ENCODE measurements at places on chromosomes 16 and 17. TPM values are rescaled to one million over a fixed set of nuclear protein-coding genes. Genes with fewer than 3 reads are reported as not detected.
A peak's percentile ranks its signal among the peaks of the same experiment; 100 is the strongest.

RHBDL1 gene
- 1.6 TPM for polyA plus RNA-seq

NXN gene
- 37.8 TPM for polyA plus RNA-seq

FSCN2 gene
- polyA plus RNA-seq = 2.5 TPM

CPHXL2 gene
- not detected for polyA plus RNA-seq

PFN1 gene
- polyA plus RNA-seq = 401 TPM

GRCh38 chr17:76553178-76553908 lies 13.5 kb downstream of the PRCD start:
- DNase-seq = no peak

- DNase-seq = no peak
Measured at GRCh38 chr17:35368081-35368830, 5.2 kb downstream of the SLFN11 start.

DNA sequence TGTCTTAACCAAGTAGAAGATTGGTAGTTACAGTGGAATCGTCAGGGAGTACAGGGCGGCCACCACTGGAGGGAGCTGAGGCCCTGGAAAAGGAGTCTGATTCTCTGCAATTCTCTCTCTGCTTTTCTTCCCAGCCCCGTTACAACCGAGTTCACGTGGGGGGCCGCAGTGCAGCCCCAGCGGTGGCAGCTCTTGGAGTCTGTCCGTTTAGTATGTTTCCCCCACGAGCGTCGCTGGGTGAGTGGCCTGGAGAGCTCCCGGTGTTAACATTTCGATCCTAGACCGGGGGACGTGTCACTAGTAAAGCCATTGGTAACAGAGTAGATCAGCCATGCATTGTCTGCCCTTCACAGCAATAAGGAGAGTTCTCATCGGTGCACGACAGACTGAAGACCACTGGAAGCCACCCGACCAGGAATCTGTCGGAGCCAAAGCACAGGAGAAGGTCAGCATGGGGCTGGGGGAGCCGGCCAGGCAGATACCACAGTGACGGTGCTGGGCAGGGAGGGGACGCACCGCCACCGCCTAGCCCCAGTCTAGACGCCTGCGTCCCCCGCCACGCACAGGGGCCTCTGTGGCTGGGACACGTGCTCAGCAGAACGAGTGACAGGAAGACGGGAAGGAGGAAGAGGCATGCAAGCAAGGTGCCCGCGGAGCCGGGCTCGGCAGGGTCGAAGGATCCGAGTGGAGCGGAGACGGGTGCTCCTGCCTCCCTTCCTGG lies 15.7 kb downstream of the SLC16A3 start:
- DNase-seq = no peak

GRCh38 chr17:21376759-21377690 lies 868 bp downstream of the KCNJ12 start:
- no peak for DNase-seq

FOXN1 gene
- polyA plus RNA-seq = 0.69 TPM

DNA sequence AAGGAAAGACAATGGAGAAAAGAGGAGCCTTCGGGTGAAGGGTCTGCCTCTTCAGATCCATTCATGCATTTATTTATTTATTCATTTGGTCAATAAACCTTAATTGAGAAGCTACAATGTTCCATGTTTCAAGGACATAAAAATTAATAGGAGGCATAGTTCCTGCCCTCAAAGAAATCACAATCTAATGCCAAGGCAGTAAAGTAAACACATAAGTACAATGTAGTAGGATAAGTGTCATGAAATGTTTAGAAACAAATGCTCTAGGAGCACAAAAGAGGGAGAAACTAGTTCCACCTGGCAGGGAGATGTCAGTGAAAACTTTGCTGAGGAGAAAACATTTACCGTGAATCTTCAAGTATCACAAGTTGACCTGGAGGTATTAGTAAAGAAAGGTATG lies 103.5 kb upstream of the NOG start:
- no peak for DNase-seq

GRCh38 chr17:2063261-2064146 lies 8.6 kb downstream of the HIC1 start:
- DNase-seq = no peak

DNA sequence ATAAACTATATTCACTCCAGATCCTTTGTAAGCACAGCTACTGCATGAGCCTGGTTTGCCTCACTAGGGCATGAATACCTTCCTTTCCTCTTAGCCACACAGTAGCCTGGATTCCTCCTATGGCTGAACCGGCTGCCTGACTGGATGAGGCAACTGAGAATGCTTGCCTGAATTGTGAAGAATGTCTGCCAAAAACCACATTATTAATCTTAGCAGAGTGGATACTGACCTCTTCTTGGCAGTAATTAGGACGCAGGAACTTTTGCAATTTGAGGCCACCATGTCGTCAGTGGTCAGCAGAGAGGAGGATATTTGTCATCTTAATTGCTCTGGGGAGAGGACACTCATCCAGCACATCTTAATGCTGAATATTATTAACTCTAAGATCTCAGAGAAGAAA lies 651.8 kb upstream of the GOT2 start:
- DNase-seq = peak; percentile 54

DNA sequence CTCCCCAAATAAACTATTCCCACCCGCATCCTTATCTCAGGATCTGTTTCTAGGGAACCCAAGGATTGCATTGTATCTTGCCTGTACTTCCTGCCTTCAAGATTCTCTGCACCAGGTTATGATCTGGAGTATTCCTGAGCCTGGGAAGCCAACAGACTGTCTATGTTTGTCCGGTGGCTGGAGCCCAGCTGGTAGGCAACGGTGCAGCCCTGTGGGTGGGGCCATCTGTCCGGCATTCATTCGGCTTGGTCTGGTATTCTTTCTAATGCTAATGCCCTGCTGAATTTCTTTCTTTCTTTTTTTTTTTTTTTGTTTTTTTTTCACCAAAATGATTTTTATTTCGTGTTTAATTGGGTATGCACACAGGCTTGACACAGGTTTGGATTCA lies 20.7 kb upstream of the TVP23A start:
- no peak for DNase-seq

DNA sequence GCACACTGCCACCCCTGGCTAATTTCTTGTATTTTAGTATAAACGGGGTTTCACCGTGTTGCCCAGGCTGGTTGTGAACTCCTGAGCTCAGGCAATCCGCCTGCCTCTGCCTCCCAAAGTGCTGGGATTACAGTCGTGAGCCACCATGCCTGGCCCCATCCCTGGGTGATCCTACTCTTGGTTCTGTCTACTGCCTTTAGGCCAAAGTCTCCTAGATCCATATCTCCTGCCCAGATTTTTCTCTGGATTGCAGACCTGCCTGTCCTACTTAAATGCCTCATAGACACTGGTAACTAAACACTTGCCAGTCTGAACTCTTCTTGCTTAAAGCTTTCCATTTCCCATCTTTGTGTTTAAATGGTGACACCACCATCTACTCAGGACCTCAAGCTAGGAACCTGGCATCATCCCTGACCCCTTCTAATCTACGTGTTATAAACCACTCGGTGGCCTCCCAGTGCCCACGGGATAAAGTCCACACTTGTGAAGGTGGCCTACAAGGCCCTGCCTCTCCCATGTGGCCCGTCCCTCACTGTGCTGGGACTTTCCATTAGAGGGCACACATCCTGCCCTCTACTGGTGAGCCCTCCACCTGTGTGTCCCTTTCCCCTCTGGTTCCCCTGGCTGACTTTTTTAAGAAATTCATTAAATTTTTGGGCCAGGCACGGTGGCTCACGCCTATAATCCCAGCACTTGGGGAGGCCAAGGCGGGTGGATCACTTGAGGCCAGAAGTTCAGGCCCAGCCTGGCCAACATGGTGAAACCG lies 51.1 kb downstream of the USP43 start:
- no peak for DNase-seq

DNA sequence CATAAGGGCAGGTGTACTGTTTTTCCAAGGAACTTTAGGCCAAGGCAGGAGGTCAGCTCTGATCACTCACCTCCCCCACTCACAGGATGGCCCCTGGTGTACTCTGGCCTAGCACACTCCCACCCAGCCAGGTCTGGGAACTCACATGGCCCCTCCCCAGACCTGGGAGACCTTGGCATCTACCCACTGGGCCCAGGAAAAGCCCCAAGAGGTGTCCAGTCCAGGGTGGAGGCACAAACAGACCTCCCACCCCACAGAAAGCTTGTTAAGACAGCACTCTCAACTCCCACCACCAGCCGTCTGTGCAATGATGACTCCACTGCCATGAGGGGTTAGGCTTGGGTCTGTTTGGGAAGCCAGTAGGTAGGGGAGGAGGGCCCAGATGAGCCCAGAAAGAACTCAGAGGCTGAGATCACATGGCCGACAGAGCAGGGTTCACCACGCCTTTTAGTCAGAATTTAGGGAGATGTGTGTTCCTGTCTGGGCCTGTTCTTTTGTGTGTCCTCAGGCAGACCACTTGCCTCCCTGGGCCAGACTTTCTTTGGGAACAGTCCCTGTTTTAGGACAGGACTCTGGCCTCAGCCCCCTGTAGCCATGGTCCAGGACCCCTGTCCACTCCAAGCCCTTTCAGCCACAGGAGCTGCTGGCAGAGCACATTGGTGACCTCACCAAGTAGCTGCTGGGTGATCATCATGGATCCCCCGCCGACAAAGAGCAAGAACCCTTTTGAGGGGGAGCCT lies 12.1 kb upstream of the CBFB start:
- DNase-seq = no peak

TEX14 gene
- polyA plus RNA-seq = 0.63 TPM

HOXB1 gene
- 1.0 TPM for polyA plus RNA-seq

DNA sequence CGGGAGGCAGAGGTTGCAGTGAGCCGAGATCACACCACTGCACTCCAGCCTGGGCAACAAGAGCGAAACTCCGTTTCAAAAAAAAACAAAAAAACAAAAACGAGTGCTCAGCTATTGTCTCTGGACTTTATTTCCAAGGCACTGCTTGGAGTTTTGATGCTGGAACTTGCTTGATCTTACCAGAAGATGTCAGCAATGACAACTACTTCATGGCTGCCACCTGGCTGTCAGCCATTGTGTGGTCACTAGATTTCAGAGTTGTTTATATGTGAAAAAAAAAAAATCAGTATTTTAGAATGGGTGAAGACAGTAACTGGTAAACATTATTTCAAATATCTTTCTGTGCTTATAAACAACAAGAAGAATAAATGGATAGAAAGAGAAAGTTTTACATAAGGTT lies 26.3 kb upstream of the OR4D1 start:
- peak; percentile 1 for DNase-seq

DNA sequence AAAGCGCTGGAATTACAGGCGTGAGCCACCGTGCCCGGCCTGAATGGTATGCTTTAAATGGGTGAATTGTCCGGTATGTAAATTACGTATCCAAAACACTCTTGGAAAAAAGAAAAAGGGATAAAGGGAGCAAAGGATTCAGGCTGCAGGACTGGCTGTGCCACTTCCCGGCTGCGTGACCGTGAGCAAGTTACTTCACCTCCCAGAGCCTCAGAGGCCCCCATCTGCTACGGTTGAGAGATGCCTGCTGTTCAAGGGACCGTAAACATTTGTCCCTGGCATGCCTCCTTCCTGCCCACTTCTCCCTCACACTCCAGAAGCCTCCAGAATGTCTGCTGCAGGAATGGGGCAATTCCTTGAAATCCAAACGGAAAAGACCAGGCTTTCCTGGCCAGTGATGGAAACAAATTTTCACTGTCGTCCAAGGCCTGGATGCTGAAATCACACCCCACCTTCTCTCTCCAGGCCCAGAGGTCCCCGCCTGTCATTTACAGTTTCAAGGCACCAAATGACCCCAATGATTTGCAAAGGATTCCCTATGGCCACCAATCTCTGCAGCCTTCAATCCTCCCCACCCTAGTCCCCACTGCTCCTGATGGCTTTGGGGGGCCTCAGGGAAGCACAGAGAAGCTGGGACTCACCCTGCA lies 22.9 kb upstream of the LITAF start:
- DNase-seq = no peak

CCL4L2 gene
- polyA plus RNA-seq = 0.84 TPM

TMEM238L gene
- 3.3 TPM for polyA plus RNA-seq

- no peak for DNase-seq
Measured at GRCh38 chr17:80481284-80482057, 5.1 kb upstream of the NPTX1 start.

CD300A gene
- 1.5 TPM for polyA plus RNA-seq

DNA sequence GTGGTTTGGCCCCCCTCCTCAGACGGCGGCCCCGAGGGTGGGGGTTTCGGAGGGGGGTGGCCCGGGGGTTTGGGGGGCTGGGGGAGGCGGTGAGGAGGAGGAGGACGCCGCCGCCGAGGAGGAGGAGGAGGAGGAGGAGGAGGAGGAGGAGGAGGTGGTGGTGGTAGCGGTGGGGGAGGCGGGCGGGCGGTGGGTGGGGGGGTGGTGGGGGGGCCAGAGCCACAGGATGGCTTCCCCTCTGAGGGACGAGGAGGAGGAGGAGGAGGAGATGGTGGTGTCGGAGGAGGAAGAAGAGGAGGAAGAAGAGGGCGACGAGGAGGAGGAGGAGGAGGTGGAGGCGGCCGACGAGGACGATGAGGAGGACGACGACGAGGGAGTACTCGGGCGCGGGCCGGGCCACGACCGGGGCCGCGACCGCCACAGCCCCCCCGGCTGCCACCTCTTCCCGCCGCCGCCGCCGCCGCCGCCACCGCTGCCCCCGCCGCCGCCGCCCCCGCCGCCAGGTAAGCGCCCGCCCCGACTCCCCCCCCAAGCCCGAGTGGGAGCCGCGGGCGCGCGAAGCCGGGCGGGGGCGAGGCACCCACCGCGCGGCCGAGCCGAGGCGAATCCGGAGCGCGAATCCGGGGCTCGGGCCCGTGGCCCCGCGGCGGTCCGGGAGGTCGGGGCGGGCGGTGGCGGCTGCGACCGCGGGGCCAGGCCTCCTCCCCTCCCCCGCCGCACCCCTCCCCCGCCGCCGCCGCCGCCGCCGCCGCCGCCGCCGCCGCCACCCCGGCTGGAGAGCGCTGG lies 3.8 kb upstream of the CHD3 start:
- DNase-seq = no peak

GRCh38 chr17:82598256-82599119 lies 49.8 kb downstream of the WDR45B start:
- DNase-seq = no peak

- DNase-seq = peak; percentile 91
Measured at GRCh38 chr16:86911437-86911958, 333.1 kb downstream of the FOXL1 start.

- DNase-seq = no peak
Measured at GRCh38 chr17:56510554-56511342, 82.8 kb upstream of the NOG start.

GRCh38 chr17:79595921-79596320 lies 14.9 kb downstream of the RBFOX3 start:
- no peak for DNase-seq

- no peak for DNase-seq
Measured at GRCh38 chr16:9797306-9797705, 384.9 kb downstream of the GRIN2A start.

DNA sequence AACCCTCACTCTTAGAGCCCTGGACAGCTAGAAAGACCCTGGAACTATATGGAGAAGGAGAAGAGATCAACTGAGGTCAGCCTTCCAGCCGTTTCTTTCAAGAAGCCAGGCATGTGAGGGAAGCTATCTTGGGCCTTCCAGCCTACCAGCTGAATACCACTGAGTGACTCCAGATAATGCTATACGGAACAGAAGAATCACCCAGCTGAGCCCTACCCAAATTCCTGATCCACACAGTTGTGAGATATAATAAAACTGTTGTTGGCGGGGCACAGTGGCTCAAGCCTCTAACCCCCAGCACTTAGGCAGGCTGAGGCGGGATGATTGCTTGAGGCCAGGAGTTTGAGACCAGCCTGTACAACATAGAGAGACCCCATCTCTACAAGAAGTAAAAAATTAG lies 26.2 kb upstream of the MYH10 start:
- DNase-seq = no peak

GRCh38 chr16:80614908-80615671 lies 74.3 kb downstream of the DYNLRB2 start:
- DNase-seq = peak; percentile 4

KRTAP2-3 gene
- not detected for polyA plus RNA-seq

All from renal pelvis (tissue), 12 donors.